ENCODE measurements at places on chromosomes 11 and 22.

DNA sequence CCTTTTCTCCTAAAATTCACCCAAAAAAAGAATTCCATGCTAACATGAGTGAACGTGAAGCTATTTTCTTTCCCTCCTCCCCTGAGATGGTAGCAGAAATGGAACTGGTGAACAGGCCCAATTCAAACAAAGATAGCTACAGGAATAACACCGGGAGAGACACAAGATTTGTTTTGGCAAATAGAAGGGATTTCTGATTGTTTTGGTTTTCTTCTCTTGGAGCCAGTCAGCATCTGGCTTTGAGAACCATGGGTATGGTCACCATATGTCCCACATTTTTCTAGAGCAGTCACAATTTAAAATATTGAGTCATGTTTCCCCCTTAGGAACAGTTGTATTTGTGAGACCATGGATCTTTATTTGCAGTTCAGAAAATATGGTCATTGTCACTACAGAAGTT, 214.1 kb downstream of the FAM76B start:
- no peak for DNase-seq

DNA sequence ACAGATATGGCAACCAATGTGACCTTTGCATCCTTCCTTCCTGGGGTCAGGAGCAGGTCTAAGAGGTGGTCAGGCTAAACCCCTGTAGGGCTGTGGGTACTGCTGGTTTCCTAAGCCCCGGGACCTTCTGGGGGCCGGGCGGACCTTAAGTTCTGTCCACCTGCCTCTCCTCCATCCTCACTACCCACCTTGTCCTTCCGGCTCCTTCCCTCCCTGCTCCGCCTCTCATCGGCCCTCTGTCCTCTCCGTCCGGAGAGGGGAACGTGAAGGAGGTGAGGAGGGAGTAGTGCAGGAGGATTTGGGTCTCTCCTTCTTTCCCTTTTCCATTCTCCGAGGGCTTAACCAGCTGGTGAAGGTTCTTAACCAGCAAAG, 28.3 kb upstream of the PARVB start:
- no peak for DNase-seq

GRCh38 chr22:20137113-20137512, 5.5 kb downstream of the ZDHHC8 start:
- DNase-seq: no peak

GRCh38 chr11:2867142-2867541, 18.4 kb downstream of the CDKN1C start:
- DNase-seq: no peak

- DNase-seq: no peak
Observed at GRCh38 chr22:16847271-16847670, 22.1 kb upstream of the XKR3 start.

DNA sequence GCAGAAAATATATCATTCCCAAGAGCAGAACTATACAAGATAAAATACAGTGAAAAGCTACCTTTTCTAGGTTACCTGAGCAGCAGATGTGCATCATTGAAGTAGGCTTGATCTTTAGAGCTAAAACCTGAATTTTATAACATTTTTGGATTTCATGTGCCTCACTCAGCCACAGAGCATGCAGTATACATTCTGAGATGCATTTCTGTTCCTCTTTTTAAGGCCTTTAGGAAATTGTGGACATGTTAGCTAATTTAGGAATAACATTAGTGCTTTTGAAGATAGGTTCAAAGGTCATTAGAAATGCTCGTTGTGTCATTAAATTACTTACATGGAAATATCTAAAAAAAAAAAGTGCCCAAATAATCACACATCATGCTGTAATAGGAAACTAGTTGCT, 230.6 kb upstream of the PDGFD start:
- no peak for DNase-seq

GRCh38 chr11:114953039-114953438, 274.7 kb downstream of the NXPE2 start:
- DNase-seq: no peak

- DNase-seq: no peak
Observed at GRCh38 chr22:35172442-35172841, 84.9 kb upstream of the HMGXB4 start.

GRCh38 chr11:43686207-43686606, 5.7 kb downstream of the HSD17B12 start:
- no peak for DNase-seq

DNA sequence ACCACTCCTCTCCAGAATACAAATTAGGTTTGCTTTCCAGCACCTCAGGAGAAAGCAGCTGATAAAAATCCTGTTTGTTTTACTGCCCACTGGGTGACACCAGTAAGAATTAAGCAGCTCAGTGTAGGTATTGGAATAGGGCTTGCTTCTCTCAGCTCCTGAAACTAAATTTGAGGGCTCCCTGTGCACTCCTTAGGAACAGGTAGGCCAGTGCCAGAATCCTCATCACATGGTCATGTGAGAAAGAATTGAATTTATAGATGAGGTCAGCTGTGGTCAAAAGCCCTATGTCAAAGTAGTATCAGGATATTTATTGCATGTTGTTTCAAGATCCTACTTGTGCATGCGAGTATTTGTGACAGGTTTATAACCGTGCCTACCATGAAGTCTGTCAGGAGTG, 1.0 kb downstream of the PRSS23 start:
- DNase-seq: no peak

DNA sequence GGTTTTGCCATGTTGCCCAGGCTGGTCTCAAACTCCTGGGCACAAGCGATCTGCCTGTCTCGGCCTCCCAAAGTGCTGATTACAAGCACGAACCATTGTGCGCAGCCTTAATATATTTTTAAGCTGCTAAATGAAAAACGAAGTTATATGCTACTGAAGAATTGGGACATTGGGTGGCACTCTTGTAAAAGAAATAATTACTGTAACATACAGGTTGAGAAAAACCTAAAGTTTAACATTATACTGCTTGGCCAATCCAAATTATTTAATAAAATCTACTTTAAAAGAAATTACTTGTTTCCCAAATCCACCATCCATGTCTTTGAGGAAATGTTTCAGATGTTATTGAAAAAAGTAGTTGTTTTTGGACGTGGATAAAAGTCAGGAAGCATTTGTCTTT, 37.9 kb upstream of the ARHGAP32 start:
- no peak for DNase-seq

DNA sequence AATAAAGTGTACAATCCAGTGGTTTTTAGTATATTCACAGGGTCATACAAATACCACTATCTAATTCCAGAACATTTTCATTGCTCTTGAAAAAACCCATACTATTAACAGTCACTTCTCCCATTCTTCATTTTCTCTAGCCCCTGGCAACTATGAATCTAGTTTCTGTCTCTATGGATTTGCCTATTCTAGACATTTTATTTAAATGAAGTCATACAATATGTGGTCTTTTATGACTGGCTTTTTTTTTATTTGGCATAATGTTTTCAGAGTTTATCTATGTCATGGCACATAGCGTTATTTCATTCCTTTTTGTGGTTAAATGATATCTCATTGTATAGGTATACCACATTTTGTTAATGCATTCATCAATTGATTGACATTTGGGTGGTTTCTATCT, 59.4 kb downstream of the KDM2A start:
- DNase-seq: no peak

- no peak for DNase-seq
Observed at GRCh38 chr11:117855186-117855845, 21.1 kb downstream of the FXYD6 start.

- DNase-seq: no peak
Observed at GRCh38 chr11:59754494-59754858, 700 bp upstream of the STX3 start.

DNA sequence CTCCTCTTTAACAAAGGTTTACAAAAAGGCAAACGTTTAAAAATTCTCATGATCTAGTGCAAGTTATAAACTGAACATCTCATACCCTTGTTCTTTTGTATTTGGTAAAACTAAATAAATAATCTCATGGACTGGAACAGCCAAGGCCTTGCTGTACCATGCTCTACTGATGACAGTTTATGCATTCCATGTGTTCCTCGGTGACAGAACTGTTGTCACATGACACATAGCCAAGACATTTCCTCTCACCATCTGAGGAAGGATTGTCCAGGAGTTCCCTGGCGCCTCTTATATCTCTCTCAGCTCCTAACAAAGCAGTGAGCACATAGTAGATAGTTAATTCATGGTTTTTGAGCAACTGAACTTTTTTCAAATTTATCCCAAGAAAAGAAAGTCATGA, 12.6 kb downstream of the CCDC83 start:
- DNase-seq: no peak

DNA sequence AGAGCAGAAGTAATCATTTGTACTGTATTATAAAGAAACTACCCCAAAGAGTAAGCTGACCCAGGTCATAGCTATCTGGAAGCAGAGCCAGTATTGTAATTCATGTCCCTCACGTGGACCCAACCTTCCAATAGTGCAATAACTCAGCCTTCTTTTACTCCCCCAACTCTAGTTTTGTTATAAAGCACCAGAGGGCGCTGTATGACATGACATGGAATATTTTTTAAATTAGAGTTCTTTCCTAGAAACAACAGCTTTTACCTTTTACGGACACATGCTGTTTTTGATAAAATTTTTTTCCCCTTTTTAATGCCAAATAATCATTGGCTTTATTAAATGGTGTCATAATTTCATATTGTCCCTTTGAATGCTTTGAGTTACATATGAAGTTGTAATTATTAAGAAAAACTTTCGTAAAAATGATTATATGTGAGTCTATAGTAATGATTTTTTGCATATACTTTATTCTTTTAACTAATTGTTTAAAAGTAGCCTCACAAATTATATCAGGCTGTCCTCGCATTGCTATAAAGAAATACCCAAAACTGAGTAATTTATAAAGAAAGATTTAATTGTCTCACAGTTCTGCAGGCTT, 76.9 kb downstream of the DKK3 start:
- no peak for DNase-seq

- no peak for DNase-seq
Observed at GRCh38 chr11:74179234-74180052, 8.4 kb downstream of the PPME1 start.

GRCh38 chr11:102458548-102458947, 6.0 kb upstream of the TMEM123 start:
- no peak for DNase-seq

GRCh38 chr11:9858822-9859221, 194.9 kb downstream of the SWAP70 start:
- DNase-seq: no peak

GRCh38 chr11:87290304-87290922, 252.7 kb downstream of the TMEM135 start:
- no peak for DNase-seq

- DNase-seq: no peak
Observed at GRCh38 chr22:35705141-35705540, 12.5 kb upstream of the APOL5 start.

DNA sequence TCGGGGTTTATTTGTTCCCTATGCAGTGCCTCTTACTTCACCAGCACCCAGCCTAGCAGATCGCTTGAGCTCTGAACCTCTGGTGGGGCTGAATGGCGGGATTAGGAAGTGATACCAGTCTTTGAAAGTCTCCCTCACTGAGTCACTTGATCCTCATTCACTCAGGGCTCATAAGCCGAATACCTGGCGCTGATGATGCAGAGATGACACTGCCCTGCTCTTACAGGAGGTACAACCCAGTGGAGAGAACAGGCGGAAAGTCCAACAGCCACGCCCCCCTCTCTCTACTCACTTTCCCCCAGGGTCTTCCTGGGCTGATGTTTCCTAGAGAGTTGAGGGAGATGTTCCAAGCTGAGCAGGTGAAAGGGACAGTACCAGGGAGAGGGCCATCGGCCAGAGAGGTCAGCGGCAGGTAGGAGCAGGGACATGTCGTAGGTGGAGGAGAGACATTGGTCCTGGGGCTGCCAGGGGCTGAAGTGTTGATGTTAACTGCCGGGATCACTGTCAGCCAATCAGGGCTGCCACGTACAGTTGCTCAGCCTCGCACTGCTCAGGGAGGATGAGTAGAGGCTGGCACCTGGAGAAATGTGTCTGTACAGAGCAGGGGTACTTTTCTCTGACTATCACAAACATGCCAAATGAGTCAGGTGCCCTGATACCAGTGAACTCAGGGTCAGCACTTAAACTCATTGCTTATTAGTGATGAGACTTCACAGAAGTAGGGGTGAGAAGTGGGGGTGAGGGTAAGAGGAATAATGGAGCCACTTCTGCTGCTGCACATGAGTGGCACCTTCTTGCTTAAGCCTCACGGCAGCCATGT, 9.9 kb upstream of the APOBEC3A start:
- DNase-seq: no peak

DNA sequence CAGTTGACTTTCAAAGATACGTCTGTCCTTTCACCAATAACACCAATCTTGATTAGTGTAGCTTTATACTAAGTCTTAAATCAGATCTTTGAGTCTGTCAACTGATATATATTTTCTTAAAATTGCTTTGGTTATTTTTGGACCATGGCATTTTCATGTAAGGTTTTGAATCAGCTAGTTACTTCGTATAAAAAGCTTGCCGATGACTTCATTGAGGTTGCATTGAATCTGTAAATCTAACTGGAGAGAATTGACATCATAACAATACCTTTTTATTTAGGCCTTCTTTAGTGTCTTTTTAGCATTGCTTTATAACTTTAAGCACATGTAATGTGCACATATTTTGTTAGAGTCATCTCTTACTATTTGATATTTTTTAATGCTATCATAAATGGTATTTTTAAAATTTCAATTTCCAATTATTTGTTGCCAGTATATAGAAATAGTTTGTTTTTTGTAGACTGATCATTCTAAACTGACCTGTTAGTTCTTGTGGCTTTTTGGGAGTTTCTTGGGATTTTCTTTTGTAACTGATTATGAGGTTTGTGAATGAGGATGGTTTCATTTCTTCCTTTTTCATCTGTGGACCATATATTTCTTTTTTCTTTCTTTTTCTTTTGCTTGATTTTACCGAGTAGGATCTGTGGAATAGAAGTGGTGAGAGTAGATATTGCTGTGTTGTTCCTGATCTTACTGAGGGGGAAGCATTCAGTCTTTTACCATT, 61.4 kb downstream of the DDX10 start:
- DNase-seq: no peak

DNA sequence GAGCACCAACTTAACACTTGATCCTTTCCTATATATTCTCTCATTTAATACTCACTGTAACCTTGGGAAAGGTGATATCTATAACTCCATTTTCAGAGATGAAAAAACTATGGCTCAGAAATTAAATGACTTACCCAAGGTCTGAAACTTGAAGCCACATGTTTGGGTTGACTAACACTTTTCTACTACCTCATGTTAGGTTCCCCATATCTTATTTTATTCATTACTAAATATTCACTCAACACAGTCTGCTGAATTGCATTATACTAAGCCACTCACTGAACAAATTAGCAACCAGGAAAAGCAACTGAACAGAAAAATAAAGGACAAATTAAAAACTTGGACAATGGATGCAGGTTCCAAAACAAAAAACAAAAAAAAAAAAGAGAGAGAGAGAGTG, 59.9 kb downstream of the FAM168A start:
- no peak for DNase-seq

Measured in stimulated activated CD8-positive, alpha-beta memory T cell treated with anti-CD3 and anti-CD28 coated beads, Interleukin-4, amount 100 ng/mL, for 4 hours (primary cell).